ENCODE measurements at places on chromosomes 5 and 9.

GRCh38 chr5:54765165-54766028 is 220.0 kb downstream of the ESM1 start:
- no peak for DNase-seq

- DNase-seq: no peak
Measured at GRCh38 chr5:179241764-179242370, 103.4 kb downstream of the ADAMTS2 start.

DNA sequence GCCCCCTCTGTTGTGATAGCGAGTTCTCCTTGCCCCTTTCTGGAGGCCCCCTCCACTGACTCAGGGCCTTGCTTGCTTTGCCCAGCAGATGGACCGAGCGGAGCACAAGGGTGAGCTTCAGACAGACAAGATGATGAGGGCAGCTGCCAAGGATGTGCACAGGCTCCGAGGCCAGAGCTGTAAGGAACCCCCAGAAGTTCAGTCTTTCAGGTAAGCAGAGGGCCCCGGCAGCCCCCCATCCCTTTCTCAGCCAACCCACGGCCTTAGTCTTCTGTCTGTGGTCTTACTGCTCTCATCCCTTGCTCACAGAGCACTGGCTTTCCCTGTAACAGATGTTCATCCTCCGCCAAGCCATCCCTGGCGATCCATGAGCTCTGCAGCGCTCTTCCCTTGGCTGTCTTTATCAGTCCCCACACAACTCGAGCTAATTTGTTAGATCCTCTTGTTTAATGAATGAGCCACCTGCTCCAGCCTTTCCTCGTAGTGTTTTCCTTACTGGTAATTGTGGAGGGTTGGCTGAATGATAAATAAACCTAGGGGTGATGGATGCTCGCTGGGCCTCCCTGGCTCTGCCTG is 18.4 kb upstream of the RARS1 start:
- DNase-seq: no peak

DNA sequence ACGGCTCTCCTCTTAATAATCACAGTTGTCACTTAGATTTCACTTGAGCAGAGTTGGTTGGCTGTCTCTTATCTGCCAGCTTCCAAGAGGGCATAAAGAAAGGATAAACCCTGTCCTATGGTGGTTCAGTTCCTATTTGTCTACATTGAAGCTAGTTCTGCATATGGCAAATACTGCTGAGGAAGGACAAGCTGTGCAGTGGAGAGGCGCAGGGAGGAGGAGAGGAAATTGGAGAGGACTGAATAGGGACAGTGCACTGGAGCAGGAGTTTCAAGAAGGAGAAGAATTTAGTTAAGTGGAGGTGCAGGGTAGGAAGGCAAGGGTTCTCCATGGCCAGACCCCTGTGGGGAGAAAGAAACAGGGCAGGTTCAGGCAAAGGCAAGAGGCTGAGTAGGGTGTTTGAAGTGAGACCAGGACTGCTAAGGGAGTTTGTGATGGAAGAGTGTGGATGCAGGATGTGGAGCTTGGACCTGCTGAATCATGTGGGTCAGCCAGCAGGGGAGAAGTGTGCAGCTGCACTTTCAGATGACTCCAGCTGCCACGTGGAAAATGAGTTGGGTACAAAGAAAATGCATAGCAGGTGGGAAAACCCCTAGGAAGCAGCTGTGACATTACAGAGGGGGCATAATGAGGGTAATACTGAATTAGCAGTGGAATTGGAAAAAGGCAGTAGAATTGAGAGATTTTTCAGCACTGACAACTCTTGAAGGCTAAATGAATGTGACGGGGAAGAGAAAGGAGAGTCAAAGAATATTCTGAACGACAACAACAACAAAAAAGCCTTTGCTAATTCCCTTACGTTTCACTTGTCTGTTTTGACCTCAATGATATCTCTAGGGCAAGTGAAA is 66.8 kb downstream of the MAMDC2 start:
- DNase-seq: no peak

- no peak for DNase-seq
Measured at GRCh38 chr5:18023986-18024385, 389.7 kb downstream of the TAF11L14 start.

- DNase-seq: no peak
Measured at GRCh38 chr9:84947412-84947972, 278.0 kb downstream of the NTRK2 start.

- no peak for DNase-seq
Measured at GRCh38 chr9:29212397-29213387, 1639.4 kb upstream of the C9orf72 start.

GRCh38 chr5:137090721-137091120 is 408.4 kb downstream of the SPOCK1 start:
- DNase-seq: no peak
